ENCODE measurements at places on chromosomes 12 and 14.

GRCh38 chr12:66049538-66050282, 80.8 kb downstream of the LLPH start:
- DNase-seq, result no peak

DNA sequence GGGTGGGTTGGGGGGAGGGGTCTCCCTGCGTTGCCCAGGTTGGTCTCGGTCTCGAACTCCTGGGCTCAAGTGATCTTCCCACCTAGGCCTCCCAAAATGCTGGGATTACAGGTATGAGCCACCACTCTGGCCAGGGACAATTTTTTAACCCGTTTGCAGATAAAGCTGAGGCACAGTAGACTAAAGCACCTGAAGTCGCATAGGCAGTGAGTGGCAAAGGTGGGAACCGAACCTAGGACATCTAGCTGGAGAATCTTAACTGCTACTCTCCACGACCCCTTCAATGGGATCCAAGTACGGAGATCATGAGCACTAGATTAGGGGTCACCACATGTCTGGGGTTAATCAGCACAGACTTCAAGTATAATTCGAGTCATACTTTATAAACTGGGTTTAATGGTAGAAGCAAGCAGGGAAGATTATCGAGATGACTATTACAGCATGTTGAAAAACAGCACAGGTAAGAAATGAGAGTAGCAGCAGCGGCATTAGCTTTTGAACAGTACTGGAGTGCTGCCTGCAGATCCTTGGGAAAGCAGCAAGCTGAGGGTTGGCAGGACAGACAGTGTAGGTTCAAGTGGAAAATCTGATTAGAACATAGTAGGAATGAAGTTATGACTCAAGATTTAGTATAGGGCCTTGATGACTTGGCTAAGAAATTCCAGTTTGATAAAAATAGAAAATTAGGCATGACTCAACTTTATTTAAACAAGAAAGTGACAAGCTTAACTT, 23.9 kb downstream of the NID2 start:
- DNase-seq, result no peak

- no peak for DNase-seq
Measured at GRCh38 chr14:51460011-51460410, 191.7 kb upstream of the FRMD6 start.

- no peak for DNase-seq
Measured at GRCh38 chr12:113119980-113120669, 15.4 kb downstream of the RASAL1 start.
